ENCODE measurements at places on chromosomes 12 and 14. TPM values are rescaled to one million over a fixed set of nuclear protein-coding genes. Genes with fewer than 3 reads are reported as not detected.
A peak's percentile ranks its signal among the peaks of the same experiment; 100 is the strongest.

GRCh38 chr12:113292091-113292490, 42.8 kb downstream of the SLC8B1 start:
- no peak for DNase-seq

- peak; percentile 33 for DNase-seq
These were observed 24.1 kb downstream of the DMAC2L start for GRCh38 chr14:50335989-50336824.

GRCh38 chr14:96208739-96209138, 4.1 kb downstream of the BDKRB2 start:
- DNase-seq: no peak

- no peak for DNase-seq
These were observed 993.3 kb upstream of the TMEM132C start for GRCh38 chr12:127273626-127274025.

DNA sequence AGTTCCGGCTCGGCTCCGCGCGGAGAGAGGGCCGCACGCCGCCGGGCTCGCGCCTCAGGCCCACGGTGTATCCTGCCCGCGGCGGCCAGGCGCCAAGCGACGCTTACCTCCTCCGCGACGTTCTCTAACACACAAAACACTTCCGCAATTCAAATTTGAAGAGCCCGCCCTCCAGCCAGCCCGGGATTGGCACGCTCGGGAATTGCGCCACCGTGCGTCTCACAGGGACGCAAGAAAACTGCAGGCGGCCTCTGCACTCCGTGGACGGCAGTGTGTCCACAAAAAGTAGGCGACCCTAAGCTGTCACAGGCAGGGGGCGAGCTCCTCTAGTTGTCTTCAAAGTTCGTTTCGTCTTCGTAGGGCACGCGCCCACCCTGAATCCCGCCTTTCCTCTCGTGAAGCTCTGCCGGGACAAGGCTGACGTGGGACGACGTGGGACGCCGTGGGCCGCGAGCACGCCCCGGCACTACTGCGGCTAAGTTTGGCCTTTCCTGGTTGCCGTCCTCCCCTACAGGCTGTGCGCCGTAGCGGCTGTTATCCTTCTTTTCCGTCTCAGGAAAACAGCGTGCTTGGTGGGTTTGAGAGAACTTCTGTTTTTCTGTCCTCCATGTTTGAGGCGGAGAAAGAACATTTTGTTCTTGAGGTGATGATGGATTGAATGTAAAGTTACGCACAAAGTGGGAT, at the start of gene MIS18BP1:
MIS18BP1 (minus strand) TSS at position 133 of the 684 bp plus-strand sequence. CDS start 5,916 bp downstream, outside the sequence.
- DNase-seq: peak; percentile 69

DNA sequence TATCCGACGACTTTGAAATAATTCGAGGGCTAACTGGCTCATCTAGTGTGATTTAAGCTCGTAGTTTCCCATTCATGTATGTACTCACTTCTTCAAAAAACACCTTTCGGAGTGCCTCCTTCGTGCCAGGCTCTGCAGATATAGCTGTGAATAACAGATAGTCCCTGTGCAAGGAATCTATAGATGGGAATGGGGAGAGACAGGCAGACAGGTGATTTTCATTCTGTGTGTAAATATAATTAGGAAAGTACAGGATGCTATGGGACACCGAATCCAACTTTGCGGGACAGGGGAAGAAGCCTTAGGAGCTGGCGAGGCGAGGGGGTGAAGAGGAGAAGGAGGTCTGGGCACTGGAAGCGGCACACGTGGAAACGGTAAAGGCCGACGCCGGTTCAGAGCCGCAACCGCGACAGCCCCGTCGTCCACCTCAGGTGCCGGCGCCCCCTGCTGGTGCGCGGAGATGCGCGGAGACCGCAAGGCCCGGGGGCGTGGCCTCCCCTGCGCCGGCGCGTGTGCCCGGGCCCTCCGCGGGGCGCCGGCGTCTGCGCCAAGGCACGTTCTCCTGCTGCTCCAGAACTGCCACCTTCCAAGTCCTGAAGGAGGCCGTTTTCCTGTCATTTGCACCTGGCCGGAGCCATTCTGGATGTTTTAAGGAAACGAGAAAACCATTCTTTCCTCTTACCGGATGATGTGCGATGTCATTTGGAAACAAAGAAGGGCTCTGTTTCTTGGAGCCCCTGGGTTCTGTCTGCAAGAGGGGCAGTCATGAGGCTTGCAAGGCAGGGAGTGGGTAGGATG, 18.0 kb upstream of the CACNA1C start:
- peak; percentile 89 for DNase-seq

DNA sequence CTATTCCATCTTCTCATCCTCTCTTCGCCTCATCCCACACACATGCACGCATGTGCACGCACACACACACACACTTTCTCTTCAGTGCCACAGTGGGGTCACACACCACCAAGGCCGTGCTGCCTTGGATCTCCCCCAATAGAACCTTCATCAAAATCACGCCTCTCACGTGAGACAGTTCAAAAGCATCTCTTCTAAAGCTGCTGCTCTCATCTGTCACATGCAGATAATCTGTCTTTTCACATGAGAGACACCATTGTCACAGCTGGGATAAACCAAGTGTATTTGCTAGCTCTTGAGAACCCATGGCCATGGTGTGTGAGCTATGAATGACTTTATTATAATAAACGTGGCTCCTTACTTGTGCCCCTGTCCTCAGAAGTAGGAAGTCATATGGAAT, 218.7 kb downstream of the EGLN3 start:
- no peak for DNase-seq

- no peak for DNase-seq
These were observed 96.3 kb downstream of the TSPAN8 start for GRCh38 chr12:71061451-71061850.

GRCh38 chr12:122894193-122895121, 1.5 kb downstream of the VPS37B start:
- DNase-seq: no peak

DNA sequence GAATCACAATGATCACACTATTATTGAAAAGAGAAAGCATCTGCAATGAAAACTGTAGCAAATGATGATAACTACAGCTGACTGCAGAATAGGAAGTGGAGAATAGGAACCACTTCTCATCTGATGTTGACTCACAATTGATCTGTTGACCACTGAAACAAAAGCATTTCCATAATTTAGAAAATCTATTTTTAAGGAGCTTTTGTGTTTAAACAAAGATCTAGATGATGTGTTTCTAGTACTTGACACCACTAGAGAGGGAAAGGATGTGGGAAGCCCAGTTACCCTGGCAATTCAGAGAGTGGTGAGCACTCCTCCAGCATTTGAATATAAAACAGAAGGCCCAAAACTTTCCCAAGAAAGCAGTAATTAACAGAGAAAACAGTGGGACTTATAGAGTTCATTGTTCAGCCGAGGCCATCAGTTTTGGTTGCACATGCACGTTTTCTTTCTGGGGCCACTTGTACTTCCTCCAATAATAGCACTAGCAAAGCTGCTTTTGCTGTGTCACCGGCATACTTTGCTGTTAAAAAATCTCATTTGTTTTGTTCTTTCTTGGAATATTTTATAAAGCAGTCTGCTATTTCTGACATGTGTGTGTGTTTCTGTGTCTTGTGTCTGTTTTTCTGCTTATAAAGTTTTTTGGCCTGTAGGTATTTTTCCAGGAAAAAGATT, 76.1 kb upstream of the HECTD1 start:
- DNase-seq: no peak

Gene HELB
- total RNA-seq: 10.6 TPM

- DNase-seq: peak; percentile 80
These were observed 2.3 kb downstream of the KDM2B start for GRCh38 chr12:121578230-121579189.

DNA sequence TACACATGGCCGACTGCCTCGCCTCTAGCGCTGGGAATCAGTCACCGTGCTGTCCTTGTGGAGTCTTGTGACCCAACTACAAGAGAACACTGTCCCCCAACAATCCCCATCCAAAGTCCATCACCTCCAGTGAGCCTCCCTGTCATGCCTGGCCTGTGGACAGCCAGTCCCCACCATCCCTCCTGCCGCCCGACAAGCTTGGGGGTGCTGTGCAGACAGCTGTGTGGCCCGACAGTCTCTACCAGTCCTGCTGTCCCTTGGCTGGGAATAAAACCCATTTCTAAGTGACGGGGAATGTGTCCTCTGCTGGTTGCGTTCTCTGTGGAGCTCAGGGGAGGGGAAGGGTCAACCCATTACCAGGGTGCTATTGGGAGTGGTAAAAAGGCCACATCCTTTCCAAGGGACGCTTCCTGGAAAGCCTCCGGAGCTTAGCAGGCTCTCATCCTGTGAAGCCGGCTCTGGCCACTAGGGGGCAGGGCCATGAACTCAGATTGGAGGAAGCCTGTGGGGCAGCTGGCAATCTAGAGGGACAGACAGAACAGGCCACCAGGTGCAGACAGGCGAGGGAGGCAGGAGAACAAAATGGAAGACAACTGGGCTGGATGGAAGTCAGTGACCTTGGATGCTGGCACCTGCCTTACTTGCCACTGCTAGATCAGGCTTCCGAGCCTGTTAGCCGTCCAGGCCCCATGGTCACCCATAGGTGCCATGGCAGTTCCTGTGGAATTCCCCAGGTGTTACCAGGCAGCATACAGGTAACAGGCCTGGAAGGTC, 12.0 kb upstream of the BLTP3B start:
- no peak for DNase-seq
